ENCODE measurements at places on chromosomes 4 and X. TPM values are rescaled to one million over a fixed set of nuclear protein-coding genes. Genes with fewer than 3 reads are reported as not detected.

PNMA3 gene
- total RNA-seq = not detected

C1QTNF7 gene
- 0.88 TPM for total RNA-seq

FAM53A gene
- 0.22 TPM for total RNA-seq

UGT2B7 gene
- total RNA-seq = not detected

TCEAL6 gene
- not detected for total RNA-seq

SPACA5 gene
- total RNA-seq = not detected

GRCh38 chrX:2502120-2502667, 1.4 kb upstream of the DHRSX start:
- no peak for DNase-seq
- no peak overlapping the region for H3K27ac ChIP-seq
- no peaks in the 10 kb centered on the region for H3K36me3 ChIP-seq

DNA sequence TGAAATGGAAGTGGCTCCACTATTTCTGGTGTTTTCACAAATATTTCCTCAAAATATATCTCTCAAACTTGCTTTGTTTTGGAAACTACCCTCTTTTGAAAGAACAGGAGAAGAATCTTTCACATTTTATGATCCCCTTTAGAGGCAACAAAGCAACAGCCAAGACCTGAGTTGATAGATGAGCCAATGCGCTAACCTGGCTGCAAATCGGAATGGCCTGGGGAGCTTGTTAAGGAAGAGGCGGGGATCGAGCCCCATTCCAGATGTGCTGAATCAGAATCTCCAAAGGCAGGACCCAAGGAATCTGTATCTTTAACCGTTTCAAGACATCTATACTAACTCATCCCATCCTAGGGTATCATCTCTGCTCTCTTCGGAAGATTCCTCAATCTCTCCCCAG, 181.3 kb downstream of the GPC3 start:
- H3K4me3 ChIP-seq = no peak overlapping the region
- no peaks in the 10 kb centered on the region for H3K27me3 ChIP-seq
- no peaks in the 10 kb centered on the region for H3K4me1 ChIP-seq
- no peak for DNase-seq

GRCh38 chr4:53912766-53913497, 151.5 kb downstream of the CHIC2 start:
- H3K4me3 ChIP-seq = no peak overlapping the region
- H3K36me3 ChIP-seq = no peaks in the 10 kb centered on the region
- no peaks in the 10 kb centered on the region for H3K27me3 ChIP-seq
- DNase-seq = no peak

DNA sequence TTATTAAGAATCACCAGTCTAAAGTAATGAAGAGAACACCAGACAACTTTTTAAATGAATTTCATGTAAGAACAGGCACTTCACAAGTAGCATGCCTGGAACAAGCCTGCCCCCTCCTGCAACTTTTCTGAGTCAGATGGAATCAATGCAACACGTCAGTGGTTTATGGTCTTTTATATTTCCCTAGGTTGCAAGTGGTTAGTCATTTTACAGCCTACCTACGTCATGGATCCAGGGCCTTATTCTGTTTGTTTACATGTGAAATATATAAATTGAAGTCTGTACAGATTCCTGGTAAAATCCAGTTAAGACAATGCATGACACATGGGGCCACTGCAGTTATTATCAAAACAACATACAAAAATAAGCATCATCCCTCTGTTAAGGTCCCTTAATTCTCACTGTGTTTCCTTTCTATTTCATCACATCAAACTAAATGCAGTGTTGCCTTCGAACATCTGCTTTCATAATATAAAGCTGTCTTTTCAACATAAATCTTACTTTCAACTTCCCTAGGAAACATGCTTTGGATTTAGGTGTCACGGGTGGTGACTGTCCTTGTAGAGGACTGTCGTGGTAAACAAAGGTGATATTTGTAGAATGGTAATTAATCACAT, 309.3 kb downstream of the FRMPD4 start:
- H3K4me1 ChIP-seq = no peaks in the 10 kb centered on the region
- DNase-seq = no peak
- H3K27ac ChIP-seq = no peak overlapping the region
- no peak overlapping the region for H3K4me3 ChIP-seq
- no peaks in the 10 kb centered on the region for H3K36me3 ChIP-seq
- no peaks in the 10 kb centered on the region for H3K27me3 ChIP-seq

DNA sequence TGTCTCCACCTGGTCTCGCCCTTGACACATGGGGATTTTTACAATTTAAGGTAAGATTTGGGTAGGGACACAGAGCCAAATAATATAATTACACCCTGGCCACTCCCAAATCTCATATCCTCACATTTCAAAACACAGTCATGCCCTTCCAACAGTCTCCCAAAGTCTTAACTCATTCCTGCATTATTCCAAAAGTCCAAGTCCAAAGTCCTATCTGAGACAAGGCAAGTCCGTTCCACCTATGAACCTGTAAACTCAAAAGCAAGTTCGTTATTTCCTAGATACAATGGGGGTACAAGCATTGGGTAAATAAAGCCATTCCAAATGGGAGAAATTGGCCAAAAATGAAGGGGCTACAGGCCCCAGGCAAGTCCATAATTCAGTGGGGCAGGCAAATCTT, 380.8 kb downstream of the CXXC4 start:
- no peaks in the 10 kb centered on the region for H3K27me3 ChIP-seq
- no peaks in the 10 kb centered on the region for H3K36me3 ChIP-seq
- H3K27ac ChIP-seq = no peak overlapping the region
- H3K4me1 ChIP-seq = no peaks in the 10 kb centered on the region
- H3K4me3 ChIP-seq = no peak overlapping the region

DNA sequence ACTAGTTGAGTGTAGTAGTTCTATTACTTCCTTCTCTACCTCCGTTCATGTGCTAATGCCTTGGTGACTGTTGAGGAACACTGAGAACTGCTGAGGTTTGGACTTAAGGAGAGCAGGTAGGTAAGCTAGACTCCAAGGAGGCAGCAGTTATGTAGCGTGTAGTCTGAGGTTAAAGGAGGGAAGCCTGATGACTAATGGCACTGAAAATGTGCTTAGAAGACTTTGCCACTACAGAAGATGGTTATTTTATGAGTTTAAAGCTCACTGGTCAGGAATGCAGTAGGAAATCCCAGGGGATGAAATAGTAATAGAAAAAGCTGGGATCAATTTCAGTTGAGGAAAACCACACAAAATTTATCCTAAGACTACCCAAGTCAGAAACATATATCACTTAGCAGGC, 1077.3 kb downstream of the RAPGEF2 start:
- no peaks in the 10 kb centered on the region for H3K36me3 ChIP-seq
- H3K27me3 ChIP-seq = no peaks in the 10 kb centered on the region
- H3K4me1 ChIP-seq = no peaks in the 10 kb centered on the region
- no peak overlapping the region for H3K27ac ChIP-seq

DNA sequence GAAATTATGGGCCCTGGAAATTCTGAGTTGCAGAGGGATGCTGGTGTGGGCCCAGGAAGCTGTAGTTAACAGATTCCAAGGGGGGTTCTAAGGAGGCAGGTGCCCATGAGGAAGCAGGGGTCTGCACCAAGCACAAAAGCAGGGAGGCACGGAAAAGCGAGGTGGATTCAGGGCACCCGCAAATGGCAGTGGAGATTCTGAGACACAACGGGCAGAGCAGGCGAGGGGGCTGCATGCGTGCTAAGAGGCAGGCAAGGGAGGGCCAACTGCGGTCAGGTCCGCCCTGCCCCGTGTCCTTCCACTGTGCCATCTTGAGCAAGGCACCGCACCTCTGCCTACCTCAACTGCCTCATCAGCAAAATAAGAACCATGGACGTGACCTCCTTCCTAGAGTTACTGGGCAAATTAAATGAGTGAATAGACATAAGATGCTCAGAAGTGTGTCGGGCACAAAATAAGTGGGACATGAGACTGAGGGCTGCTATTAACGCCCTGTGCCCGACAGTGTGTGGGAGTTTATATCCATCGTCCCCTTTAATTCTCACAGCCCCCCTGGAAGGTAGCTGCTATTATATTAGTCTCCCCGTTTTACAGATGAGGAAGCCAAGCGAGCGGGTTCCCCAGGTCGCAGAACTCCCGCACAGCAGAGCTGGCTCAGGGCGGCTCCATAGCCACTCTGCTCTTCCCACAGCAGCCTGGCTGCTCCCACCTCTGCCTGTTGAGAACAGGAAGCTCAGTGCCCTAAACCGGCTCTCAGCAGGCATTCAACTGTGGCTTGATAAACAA, 67.6 kb downstream of the PPP2R2C start:
- no peak for DNase-seq
- H3K27me3 ChIP-seq = peaks cover 55% of the 10 kb centered on the region
- H3K27ac ChIP-seq = no peak overlapping the region
- H3K4me3 ChIP-seq = no peak overlapping the region
- no peaks in the 10 kb centered on the region for H3K36me3 ChIP-seq

DNA sequence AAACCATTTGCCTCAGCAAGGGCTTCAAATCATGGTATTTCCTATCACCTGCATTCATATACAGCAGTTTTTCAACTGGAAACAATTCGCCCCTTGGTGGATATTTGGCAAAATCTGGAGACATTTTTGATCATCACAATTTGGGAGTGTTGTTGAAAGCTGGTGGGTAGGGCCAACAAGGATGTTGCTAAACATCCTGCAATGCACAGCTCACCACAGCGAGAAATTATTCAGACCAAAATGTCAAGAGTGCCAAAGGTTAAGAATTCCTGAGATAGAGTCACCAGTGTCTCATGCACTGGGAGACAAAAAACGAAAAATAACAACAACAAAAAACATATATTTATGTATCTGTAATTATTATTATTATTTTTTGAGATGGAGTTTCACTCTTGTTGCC, 435.2 kb upstream of the CTSO start:
- H3K4me1 ChIP-seq = no peaks in the 10 kb centered on the region
- H3K36me3 ChIP-seq = no peaks in the 10 kb centered on the region
- no peak for DNase-seq
- no peak overlapping the region for H3K4me3 ChIP-seq
- H3K27ac ChIP-seq = no peak overlapping the region

DNA sequence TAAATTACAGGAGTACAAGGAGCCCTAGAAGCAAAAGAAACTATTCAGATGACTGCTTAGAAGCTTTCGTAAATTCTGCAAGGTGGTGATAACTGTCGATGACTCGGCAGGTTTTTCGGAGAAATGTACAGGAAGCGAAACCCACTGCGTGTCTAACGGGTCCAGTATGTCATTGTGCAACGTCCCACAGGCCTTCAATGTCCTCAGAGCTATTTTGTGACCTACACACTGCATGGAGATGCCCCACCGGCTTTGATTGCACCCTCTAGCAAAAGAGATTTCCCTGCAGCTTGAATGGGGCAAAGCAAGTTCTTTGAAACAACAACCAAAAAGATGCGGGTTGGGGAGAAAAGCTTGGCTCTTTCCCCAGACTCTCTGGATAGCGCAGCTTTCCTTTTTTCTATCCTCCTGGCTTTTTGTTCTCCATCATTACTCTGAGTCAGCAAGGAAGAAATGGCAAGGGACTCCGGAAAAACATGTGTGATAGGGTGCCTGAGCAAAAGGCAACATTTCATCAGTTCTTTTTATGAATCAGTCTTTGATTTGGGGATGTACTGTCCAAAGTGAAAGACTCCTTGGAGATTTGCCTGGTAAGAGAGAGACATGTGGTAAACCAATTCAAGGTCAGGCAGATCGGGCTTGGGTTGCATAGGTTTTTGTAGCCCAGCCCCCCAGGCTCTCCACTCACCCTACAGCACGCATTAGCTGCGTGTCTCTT, 112.0 kb upstream of the TBL1X start:
- no peaks in the 10 kb centered on the region for H3K36me3 ChIP-seq
- H3K27ac ChIP-seq = peak overlapping the region; percentile 24
- H3K4me3 ChIP-seq = no peak overlapping the region
- DNase-seq = peak; percentile 11

- no peak overlapping the region for H3K27ac ChIP-seq
- no peaks in the 10 kb centered on the region for H3K27me3 ChIP-seq
- H3K4me1 ChIP-seq = no peaks in the 10 kb centered on the region
- H3K36me3 ChIP-seq = no peaks in the 10 kb centered on the region
Measured at GRCh38 chrX:79452881-79453280, 85.7 kb upstream of the ITM2A start.

DNA sequence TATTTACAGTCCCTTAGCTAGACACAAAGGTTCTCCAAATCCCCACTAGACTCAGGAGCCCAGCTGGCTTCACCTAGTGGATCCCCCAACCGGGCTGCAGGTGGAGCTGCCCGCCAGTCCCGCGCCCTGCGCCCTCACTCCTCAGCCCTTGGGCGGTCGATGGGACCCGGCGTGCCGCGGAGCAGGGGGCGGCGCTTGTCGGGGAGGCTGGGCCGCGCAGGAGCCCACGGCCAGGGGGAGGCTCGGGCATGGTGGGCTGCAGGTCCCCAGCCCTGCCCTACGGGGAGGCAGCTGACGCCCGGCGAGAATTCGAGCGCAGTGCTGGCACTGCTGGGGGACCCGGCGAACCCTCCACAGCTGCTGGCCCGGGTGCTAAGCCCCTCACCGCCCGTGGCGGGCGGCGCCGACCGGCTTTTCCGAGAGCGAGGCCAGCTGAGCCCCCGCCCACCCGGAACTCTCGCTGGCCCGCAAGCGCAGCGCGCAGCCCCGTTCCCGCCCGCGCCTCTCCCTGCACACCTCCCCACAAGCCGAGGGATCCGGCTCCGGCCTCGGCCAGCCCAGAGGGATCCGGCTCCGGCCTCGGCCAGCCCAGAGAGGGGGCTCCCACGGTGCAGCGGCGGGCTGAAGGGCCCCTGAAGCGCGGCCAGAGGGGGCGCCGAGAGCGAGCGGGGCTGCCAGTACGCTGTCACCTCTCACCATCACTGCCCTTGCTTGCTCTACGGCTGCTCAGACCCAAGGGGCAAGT, 39.4 kb downstream of the WFS1 start:
- no peak for DNase-seq
- peak overlapping the region; percentile 9 for H3K27ac ChIP-seq
- no peaks in the 10 kb centered on the region for H3K36me3 ChIP-seq
- H3K4me3 ChIP-seq = peak overlapping the region; percentile 33

DNA sequence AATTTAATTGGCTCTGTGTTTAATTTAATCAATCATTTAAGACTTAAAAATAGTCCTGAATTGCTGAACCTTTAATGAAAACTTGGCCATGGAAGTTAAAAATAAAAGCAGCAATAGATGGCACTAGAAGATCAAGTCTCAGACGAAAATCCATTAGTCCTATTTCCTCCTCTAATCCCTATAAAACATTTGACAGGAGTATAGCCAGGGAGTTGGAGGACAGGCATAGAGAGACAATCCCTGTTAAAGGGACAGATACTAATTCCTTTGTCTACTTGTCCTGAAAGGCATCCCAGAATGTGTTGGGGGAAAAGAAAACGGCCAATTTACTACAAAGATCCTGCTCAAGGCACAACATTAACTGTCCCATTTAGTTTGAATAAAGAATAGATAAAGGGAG, 276.3 kb upstream of the TACR3 start:
- peaks cover 21% of the 10 kb centered on the region for H3K4me1 ChIP-seq
- peak overlapping the region; percentile 75 for H3K27ac ChIP-seq
- H3K36me3 ChIP-seq = no peaks in the 10 kb centered on the region
- DNase-seq = no peak

DNA sequence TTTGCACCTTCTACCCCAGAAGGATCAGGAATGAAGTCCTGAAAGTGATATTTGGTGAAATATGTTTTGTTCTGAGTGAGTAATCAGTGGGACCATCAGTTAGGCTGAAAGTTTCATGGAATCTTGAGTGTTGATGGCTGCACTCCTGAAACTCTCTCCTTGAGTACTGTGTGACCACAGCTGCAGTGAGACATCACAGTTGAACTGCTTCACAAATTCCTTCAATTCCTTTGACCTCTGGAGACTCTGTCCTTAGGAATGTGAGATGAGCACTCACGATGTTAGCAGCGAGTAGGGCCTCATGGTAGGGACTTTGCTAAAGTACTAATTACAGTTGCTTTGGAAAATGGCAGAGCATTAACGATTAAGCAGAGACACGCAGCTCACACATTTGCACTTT, 142.9 kb upstream of the SLC4A4 start:
- no peak overlapping the region for H3K27ac ChIP-seq
- H3K4me1 ChIP-seq = no peaks in the 10 kb centered on the region
- no peak for DNase-seq
- no peaks in the 10 kb centered on the region for H3K36me3 ChIP-seq
- H3K27me3 ChIP-seq = no peaks in the 10 kb centered on the region
- no peak overlapping the region for H3K4me3 ChIP-seq
